Activated T-helper 2 cell treated with anti-CD3 and anti-CD28 coated beads, Interferon-gamma antibody, Interleukin-2, Interleukin-4, amounts not matched to agents 10 μg/mL and 5 μg/mL and 100 μg/mL, durations not matched to agents 14 hours and 24 hours and 36 hours (primary cell): ENCODE measurements at places on chromosomes 5 and 9.

- DNase-seq: no peak
These were observed 52.1 kb upstream of the FREM1 start for GRCh38 chr9:14962193-14962882.

- DNase-seq: no peak
These were observed 187.4 kb downstream of the DCP2 start for GRCh38 chr5:113164021-113164420.

DNA sequence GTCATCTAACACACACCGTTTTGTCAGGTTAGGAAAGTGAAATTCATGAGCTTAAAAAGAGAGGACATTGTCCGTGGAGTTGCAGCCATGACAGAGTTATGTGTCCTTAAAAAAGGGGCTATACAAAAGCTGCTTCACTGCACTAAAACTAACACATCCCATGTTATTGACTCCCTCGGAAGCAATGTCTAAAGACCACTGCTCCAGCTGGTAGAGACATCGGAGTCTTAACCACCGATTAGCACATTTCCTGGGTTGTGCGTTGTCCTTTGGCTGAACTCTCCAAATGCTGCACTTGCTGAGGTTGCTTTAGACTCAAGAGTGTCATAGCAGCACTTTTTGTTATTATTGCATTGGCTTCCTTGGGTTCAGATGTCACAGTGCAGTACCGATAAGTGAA is 128.3 kb upstream of the C9orf72 start:
- no peak for DNase-seq

- no peak for DNase-seq
These were observed 190.8 kb upstream of the BRINP1 start for GRCh38 chr9:119559986-119560385.

GRCh38 chr5:95411474-95411873 is 20.3 kb downstream of the FAM81B start:
- no peak for DNase-seq
